ENCODE measurements at places on chromosomes 7 and 10.

DNA sequence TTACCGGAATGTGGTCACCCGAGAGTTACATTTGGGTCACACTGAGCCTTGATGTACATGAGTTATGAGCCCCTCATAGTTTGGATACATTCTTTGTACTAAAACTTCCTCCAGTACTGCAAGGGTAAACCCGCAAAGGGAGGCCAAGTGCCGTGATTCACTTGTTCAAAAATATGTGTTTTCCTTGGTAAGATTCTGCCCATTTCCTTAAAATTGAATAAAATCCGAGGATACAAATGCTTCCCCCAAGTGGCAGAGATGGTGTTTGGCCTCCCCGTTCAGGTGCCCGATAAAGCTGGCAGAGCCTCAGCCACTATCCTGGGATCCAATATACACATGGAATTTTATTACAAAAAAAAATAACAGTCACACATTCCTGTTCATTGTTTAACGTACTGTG is 268.3 kb downstream of the DIP2C start:
- DNase-seq = no peak

- DNase-seq = no peak
Measured at GRCh38 chr10:101261702-101262101, 32.4 kb upstream of the LBX1 start.

DNA sequence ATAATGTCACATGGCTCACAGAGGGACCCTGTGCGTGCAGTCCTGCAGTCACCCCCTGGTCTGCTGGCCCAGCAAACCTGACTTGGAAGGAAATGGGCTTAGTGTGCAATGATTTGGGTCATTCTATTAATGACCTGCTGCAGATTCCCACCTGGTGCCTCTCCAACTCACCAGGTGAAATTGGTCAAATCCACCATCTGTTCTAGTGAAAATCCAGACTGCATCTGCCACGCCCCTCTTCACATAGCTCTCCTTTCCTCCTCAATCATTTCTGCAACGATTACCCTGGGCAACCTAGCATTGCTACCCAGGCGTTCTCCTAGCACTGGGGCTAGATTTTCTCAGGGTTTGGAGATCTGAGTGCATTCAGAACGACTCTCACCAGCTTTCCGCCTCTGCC is 29.4 kb downstream of the SRRM3 start:
- no peak for DNase-seq

- DNase-seq = no peak
Measured at GRCh38 chr10:97743169-97743943, 6.4 kb downstream of the ZFYVE27 start.

DNA sequence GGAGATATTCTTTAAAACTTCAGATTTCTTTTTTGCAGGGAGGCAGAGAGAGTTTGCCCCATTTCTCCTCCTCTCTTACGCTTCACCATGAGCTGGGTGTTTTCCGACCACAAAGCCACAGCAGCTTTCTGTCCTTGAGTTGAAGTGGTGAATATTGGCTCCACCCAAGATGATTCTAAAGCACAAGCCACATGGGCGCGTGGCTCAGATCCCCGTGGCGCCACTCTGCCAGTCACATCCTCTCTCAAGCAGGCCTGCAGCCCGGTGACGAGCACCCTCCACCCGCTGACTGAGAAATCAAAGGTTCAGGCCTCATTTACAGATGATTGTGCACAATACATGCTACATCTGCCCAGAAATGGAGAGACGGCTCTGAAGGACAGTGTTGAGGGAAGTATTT is 27.6 kb upstream of the RNF32 start:
- peak; percentile 81 for DNase-seq

DNA sequence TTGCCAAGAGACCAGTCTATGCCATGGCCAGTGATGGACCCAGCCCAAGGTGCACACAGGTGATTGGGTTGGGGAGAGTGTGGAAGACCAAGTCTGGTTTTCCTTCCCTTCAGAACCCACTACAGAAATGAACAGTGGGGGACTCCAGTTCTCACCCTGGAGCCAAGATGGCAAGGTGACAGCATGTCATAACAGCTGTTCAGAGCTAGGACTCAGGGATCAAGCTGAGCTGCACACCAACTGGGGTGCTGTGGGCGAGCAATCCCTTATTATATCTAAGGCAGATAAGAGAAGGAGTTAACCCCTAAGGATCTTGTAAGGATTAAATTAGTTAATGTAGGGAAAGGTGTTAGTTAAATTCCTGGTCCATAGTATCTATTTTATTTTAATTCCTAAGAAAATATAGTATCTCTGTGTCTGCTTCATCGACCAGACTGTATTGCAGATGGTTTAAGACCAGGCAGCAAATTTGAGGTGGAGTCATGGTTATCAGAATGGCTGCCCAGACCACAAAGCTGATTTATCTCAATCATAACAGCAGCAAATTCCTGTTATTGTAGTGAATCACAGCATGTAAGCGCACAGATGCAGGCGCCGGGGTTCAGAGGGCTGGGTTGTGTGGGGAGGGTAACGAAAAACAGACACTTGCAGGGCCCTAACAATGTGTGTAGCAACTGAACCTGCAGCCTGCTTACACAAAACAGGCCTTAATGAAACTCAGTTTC is 208.7 kb upstream of the ZNF32 start:
- no peak for DNase-seq

DNA sequence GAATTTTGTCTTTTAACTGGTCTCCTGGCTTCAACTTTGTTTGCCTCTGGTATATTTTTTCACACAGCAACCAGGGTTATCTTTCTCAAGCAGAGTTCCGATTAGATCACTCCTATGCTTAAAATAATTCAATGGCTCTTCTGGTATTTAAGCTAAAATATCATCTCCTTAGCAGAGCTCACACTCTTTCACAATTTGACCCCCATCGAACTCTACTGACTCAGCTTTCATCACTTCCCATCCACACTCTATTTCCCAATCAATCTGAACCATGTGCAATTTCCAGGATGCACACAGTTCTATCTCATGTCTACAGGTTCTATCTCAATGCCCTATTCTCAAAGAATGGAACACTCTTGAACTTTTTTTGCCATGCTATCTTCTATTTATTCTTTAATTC is 809.5 kb downstream of the GRID1 start:
- DNase-seq = no peak

GRCh38 chr7:49783446-49783845 is 10.0 kb downstream of the VWC2 start:
- DNase-seq = no peak

DNA sequence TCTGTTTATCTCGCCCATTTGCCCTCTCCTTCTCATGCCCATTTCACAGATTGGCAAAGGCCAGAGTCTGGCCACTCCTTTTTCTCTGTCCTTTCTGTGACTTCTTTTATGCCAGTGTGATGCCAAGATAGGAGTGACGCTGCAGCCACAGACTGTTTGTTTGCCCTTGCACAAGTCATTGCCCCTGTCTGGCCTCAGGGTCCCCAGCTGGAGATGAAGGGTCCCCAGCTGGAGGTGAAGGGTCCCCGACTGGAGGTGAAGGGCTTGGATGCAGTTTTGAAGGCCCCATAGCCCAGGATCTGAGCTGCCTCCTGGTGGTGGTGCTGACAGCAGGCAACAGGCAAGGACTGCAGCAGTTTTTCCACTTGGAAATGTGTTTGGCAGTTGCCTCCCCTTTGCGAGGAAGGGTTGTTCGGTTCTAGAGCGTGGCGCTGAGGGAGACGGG is 50.8 kb upstream of the SLC29A3 start:
- no peak for DNase-seq

DNA sequence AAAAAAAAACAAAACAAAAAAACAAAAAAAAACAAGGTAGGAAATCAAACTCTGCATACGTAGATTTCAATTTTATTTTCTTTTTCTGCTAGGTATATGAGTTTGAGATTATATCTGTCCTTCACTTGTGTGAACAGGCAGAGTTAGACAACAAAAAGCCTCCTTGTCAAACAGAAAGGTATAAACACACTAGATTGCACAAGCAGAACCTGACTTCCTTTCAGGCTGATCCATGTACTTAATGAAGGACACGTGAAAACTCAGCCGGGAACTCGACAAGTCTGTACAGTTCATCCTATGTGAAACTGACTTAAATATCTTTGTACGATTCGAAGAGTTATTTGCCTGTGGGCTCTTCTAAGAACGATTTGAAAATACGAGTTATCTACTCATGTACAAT is 254.1 kb downstream of the ARL4A start:
- no peak for DNase-seq

GRCh38 chr10:3948843-3949242 is 163.8 kb upstream of the KLF6 start:
- DNase-seq = peak; percentile 90

GRCh38 chr7:135942614-135943013 is 34.5 kb downstream of the MTPN start:
- DNase-seq = no peak

GRCh38 chr7:81447351-81447952 is 322.4 kb downstream of the HGF start:
- no peak for DNase-seq

GRCh38 chr10:44589181-44589943 is 204.5 kb upstream of the CXCL12 start:
- DNase-seq = no peak

DNA sequence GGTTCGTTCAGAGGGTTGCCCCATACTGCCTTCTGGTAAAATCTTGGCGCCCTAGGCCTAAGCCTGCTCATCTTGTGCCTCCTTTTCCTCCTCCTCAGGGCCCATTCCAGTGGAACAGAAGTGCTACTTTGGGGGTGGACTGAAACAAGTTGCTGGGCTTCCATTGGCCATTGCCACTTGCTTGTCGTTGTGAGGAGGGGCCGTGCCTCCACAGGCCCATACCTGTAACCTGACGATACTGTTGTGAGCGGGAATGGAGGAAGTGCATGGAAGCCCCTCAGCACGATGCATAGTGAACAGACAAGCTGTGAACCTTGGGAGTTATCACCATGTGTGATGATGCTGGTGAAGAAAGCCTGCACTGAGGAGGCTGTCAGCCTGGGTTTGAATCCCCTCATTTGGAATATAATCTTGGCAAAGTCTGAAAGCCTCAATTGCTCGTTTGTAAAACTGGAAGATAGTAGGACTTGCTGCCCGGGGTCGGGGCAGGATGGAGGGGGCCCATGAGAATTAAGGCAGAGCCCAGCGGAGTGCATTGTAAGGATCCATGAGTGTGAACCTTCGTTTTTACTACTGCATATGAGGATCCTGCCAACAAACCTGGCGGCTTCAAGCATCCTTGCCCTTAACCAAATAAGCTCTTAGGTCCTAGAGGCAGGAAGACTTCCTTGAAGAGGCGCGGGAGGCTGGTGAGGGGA is 671 bp upstream of the PAPSS2 start:
- no peak for DNase-seq

GRCh38 chr7:70353946-70354335 is 755.7 kb downstream of the AUTS2 start:
- no peak for DNase-seq

DNA sequence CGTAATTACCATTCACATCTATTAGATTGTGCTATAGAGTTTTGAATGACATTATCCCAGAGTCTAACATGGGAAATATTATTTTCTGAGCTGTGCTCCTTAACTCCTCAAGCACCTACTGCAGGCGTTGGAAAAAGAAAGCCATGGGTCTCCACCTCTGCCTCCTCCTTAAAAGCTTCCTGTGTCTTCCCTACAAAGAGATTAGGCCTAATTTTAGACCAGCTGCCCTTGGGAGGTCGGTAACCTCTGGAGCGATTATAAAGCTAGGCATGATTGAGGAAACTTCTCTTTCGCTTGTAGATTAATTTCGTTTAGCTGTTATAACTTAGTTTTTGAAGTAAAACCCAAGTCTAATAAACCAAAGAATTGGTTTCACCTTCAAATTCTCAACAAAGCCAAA is 75.2 kb downstream of the PLXDC2 start:
- no peak for DNase-seq

- no peak for DNase-seq
Measured at GRCh38 chr10:5679606-5680005, 5.0 kb upstream of the TASOR2 start.

DNA sequence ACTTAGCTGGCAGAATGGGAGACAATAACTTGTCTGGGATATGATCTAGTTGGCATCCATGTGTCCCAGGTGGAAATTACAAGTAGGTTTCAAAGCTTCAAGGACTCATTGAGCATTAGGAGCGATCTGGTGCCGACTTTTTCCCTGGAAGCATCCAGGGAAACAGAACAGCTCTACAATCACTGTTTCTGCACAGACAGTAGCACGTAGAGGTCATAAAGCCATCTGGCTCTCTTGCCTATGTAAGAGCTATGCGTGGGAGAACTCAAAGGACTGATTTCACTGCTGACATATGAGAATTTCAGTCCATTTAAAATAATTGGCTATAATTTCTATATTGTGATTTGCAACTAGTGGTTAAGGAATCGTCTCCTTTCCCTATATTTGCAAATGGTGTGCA is 791.7 kb downstream of the REEP3 start:
- no peak for DNase-seq

DNA sequence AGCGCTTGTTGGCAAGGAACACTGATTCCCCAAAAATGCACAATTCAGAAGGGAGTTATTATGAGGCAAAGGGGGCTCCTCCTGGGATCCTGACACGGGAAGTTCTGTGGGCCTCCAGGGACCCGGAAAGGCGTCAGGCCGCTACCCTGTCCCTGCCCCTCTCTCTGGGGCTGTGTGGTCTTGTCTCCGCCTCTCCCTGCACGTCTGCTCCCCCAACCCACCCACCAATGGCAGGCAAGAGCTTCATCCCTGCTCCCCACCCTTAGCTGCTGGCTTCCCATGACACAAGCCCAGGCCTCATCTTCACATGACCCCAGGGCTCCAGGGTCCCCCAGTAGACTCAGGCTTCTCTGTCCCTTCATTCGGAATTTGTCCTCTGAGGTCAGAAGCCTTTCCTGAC is 31.0 kb upstream of the ADRB1 start:
- DNase-seq = no peak

- no peak for DNase-seq
Measured at GRCh38 chr7:4042402-4043045, 639.6 kb upstream of the FOXK1 start.

GRCh38 chr10:50325449-50326171 is 74.3 kb upstream of the ASAH2 start:
- no peak for DNase-seq

GRCh38 chr7:36145686-36146085 is 7.4 kb upstream of the EEPD1 start:
- DNase-seq = no peak

GRCh38 chr7:135717693-135718092 is 10.3 kb downstream of the SLC13A4 start:
- no peak for DNase-seq

DNA sequence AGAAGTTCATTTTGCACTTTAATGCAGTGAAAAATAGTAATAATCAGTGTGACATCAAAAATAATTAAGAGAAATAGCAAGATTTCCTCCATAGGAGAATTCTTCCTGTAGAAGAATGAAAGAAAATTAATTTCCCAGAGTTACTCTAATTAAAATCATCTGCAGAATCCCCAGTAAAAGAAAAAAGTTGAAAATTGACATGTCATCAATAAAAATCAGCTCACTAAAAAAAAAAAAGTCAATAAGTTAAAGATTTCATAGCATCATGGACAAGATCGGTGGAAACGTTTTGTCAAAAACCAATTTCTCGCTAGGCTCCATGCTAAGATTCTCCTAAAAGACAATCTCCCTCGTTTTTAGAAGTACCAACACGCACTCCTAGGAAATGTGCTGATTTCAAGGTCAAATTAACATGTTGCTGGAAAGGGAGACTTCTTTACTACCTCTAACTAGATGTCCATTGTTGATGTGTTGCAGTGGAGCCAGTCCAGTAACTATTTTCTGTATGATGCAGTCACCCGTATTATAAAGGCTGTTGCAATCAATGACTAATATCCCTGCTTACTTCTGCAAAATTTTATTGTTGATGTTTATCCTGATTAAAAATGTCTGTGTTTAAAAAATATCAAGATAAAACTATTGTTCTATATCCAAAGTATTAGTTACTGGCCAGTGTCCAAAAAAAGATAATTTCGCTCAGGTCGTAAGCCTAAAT is 591.9 kb upstream of the MGMT start:
- DNase-seq = no peak

GRCh38 chr10:4671451-4672145 is 154.4 kb upstream of the AKR1E2 start:
- DNase-seq = no peak

Measured in CD4-positive, alpha-beta T cell treated with Interleukin-10 for 1 hour (primary cell).